Fibroblast of skin of scalp (primary cell): ENCODE measurements at places on chromosomes 16 and 17.

GRCh38 chr17:34393401-34393800 lies 30.4 kb upstream of the CCL1 start:
- no peak for DNase-seq

DNA sequence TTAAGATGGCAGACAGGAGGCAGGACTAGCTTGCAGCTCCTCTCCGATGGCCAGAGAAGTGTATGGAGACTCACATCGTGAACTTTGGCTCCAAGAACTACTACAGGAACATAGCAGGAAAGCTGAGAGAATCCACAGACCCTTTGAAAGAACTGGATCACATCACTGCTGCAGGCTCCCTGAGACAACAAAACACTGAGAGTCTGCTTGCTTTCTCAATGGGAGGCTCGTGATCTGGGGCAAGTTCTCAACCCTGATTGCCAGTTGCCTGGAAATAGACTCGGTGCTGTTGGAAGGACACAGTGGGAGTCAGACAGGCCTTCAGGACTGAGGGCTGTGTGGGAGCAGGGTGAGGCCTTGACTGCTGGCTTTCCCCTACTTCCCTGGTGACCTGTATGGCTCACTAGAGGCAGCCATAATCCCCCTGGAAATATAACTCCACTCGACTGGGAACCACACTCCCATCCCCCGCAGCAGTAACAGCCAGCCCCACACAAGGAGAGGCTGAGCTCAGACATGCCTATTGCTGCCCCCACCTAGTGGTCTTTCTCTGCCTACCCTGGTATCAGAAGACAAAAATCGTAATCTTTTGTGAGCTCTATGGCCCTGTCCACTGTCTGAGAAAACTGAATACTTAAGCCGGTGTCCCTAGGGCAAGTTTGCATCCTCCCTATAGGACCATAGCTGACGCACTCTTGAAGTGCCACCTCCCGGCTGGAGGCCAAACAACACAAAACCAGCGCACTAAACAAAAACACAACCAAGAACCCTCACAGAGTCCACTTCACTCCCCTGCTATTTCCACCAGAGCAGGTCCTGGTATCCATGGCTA lies 238.4 kb downstream of the CEP112 start:
- no peak for DNase-seq

DNA sequence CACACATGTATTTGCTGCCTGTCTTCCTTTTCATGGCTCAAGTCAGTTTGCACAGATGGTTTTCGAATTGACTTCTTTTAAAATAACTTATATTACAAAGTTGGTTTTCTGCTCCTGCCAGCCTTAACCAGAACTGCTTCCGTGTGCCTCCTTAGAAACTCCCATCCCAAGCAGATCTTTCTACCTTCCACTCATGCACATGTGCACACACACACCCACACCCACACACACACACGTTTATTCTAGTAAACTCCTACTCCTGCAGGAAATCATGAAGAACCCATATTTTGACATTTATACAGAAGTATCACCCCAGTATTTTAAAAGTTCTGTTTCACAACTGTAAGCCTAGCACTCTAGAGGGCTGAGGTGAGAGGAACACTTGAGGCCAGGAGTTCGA lies 329.5 kb upstream of the SOX9 start:
- DNase-seq, result no peak

DNA sequence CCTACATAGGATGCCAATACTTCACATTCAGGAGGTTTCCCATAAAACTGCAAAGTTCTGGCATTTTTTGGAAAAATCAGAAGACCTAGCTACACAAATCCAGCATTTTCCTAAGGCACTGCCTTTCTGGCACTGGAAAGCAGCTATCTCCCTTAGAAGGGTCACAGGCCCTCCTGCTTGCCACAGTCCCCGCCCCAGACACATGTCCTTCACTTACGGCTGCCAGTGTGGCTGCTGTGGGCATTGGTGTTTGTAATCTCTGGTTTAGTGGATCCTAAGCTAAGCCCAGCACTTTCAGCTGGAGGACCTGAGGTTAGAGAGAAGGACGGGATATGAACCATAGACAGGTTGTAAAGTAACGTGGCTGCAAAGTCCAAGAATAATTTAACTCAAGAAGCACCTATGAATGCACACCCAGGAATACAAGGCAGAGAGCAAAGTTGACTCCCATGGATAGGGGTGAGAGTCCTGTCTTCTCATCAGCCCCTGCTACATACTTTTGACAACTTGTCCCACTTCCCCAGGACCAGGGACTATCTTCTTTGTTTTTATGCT lies 100.0 kb downstream of the XYLT1 start:
- DNase-seq, result no peak

GRCh38 chr17:69625474-69625873 lies 211.0 kb downstream of the MAP2K6 start:
- DNase-seq, result no peak

GRCh38 chr17:50890675-50891516 lies 24.7 kb upstream of the TOB1 start:
- DNase-seq, result no peak

DNA sequence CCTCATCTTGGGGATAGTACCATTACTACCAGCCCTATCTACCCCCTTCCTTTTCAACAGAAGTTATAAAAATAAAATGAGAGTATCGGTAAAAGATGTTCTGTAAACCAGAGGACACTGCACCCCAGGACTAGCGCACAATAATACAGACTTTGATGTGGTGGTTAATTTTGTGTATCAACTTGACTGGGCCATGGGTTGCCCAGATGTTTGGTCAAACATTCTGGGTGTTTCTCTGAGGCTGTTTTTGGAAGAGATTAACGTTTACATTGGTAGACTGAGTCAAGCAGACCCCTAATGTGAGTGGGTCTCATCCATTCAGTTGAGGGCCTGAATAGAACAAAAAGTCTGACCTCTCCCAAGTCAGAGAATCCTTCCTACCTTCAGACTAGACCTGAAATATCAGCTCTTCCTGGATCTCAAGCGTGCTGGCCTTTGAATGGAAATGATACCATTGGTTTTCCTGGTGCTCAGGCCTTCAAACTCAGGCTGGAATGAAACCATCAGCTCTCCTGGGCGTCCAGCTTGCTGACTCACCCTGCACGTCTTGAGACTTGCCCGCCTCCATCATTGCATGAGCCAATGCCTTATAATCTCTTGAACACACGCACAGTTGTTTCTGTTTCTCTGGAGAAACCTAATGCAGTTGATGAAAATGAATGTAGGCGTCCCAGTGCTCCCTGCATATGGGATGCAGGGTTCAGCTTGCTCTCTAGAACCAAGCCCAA lies 10.1 kb downstream of the MRM1 start:
- peak; percentile 54 for DNase-seq

DNA sequence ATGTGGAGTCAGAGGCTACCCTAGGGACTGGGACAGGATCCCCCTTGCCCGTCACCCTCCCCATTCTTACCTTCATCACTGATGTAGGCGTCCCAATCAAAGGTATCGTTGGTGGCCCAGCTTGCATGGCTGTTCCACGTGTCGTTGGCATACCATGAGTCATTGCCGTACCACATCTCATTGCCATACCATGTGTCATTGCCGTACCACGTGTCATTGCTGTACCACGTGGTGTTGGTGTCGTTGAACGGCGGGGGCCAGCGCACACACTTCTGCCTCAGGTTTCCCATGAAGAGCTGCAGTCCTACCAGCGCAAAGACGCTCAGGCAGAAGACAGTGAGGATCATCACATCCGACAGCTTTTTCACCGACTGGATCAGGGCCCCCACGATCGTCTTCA lies 4.8 kb downstream of the SCN4A start:
- DNase-seq, result no peak

DNA sequence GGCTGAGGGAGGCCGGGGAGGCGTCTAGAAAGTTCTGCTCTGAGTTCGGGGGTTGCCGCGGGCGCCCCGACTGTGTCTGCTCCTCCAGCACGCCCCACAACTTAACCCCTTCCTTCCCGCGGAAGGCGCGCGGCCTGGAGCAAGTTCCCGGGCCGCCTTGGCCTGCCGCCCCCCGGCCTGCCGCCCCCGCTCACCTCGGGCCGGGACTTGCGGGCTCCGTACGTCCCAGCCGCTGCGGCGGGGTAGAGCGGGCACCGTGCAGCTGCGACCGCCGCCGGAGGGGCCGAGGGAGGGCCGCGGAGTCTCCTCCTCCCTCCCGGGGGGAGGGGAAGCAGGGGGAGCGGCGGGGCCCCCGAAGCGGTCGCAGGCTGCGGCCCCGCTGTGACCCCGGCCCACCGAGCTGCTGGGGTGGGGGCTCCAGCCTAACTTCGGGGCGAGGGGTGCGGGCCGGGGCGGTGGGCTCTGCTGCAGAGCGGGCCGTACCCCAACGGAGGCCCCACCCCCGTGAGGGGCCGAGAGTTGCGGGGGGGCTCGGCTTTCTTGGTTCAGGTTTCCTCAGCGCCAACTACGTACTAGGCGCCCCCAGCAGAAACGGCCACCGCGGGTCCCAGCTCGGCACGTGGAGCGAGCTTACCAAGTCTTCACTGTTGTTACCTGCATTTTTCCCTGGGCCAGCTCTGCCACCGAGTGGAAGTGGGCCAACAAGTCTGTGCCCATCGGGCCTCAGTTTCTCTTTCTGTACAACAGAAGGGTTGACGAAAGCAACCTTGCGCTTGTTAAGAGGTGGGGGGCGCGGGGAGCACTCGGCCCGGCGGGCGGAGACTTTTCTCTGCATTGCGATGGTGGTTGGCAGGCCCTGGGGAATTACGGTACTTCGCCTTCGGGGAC lies at the start of gene CCDC102A:
TSS of gene CCDC102A (minus strand) at position 266 of the 888 bp plus-strand sequence. CDS start 7,394 bp downstream, outside the sequence.
- DNase-seq, result no peak

GRCh38 chr17:70320673-70321345 lies 151.5 kb downstream of the KCNJ2 start:
- no peak for DNase-seq

GRCh38 chr17:44829523-44830358 lies at the start of gene GJC1:
Gene GJC1 (minus strand): TSS chr17:44830287. CDS start chr17:44805817, 24,470 bp downstream.
- peak; percentile 46 for DNase-seq

- no peak for DNase-seq
Observed at GRCh38 chr16:19883296-19883965, 1.2 kb downstream of the GPRC5B start.

DNA sequence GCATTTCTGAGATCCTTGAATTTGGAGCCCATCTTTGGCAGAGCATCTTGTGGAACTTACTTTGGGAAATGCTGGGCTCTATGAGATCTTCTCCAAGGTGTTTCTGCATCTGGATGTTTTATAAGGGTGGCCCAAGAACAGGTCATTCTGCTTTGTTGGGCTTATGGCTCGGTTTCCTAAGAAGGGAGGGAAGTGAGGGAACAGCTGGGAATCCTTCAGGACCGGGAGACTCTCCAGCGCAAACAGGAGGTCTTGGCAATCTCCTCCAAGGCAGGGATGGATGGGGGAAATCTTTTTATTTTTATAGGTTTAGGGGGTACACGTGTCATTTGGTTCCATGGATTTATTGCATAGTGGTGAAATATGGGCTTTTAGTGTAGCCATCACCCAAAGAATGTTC lies 54.7 kb downstream of the IRX3 start:
- DNase-seq, result no peak

GRCh38 chr17:43369986-43370385 lies 28.8 kb upstream of the ARL4D start:
- DNase-seq, result no peak

GRCh38 chr16:19898924-19899604 lies 14.4 kb upstream of the GPRC5B start:
- DNase-seq, result peak; percentile 63

- DNase-seq, result peak; percentile 9
Observed at GRCh38 chr16:78796221-78796866, 696.9 kb downstream of the WWOX start.

DNA sequence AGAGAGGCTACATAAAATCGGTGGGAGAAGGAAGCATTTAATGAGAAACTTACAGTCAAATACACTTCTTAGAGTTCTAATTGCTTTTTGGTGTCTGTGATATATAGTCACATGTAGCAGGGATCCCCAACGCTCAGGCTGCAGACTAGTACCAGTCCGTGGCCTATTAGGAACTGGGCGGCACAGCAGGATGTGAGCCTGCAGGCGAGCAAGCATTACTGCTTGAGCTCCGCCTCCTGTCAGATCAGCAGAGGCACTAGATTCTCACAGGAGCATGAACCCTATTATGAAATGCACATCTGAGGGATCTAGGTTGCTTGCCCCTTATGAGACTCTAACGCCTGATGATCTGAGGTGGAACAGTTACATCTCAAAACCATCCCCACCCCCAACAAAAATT lies 158.5 kb downstream of the TANC2 start:
- DNase-seq, result no peak

GRCh38 chr16:31880322-31880979 lies 6.8 kb downstream of the ZNF267 start:
- peak; percentile 76 for DNase-seq

GRCh38 chr17:11506635-11507034 lies 91.6 kb upstream of the DNAH9 start:
- peak; percentile 12 for DNase-seq

- DNase-seq, result peak; percentile 39
Observed at GRCh38 chr17:65222214-65222738, 85.1 kb downstream of the RGS9 start.

DNA sequence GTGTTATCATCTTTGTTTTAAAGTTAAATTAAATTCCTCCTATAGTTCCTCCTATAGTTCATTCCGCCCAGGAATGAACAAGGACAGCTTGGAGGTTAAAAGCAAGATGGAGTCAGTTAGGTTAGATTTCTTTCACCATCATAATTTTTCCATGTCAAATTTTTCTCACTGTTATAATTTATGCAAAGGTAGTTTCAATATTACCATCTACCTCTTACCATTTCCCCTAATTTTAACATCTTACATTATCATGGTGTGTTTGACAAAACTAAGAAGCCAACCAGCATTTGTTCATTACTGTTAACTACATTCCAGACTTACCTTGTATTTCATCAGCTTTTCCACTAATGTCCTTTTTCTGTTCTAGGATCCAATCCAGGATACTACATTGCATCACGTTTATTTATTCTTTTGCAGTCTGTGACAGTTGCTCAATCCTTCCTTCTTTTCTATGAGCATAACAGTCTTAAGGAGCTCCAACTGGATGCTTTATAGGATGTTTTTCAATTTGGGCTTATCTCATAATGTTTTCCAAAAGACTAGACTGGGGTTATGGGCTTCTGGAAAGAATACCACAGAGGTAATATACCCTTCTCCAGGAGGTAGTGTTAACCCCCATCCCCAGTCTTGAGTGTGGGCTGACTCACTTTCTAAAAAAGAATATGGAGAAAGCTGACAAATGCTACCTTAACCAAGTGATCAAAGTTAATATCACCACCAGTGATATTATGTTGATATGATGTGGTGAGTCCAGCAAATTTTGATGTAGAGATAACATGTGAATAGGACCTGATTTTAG lies 158.5 kb downstream of the PPM1E start:
- DNase-seq, result peak; percentile 12

DNA sequence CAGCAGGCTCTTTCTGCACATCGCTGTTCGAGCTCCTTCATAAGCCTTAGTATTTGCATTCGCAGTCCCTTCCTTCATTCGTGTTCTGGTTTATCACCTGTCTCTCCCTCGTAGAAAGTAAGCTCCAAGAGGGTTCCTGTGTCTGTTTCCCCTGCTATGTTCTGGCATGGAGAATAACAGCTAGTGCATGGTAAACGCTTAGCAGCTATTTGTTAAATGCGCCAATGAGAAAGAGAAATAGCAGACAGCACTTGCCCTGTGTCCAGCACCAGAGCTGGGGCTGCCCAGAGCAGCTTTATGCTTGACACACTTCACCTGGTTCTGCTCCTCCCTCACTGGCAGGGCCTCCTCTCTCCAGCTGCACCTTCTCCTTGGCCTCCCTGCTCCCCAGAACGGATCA lies 5.5 kb downstream of the ZNF688 start:
- DNase-seq, result no peak

- DNase-seq, result peak; percentile 26
Observed at GRCh38 chr16:29007730-29008593, 23.1 kb downstream of the LAT start.
